Gastroesophageal sphincter (tissue), 4 donors: ENCODE measurements at places on chromosomes 3 and 15.
A peak's percentile ranks its signal among the peaks of the same experiment; 100 is the strongest.

GRCh38 chr3:12659316-12660015 is 4.5 kb downstream of the RAF1 start:
- no peak for ATAC-seq

- no peak for ATAC-seq
These were observed 32.2 kb downstream of the PPP4R2 start for GRCh38 chr3:73028803-73029202.

- peak; percentile 75 for ATAC-seq
These were observed 10.5 kb upstream of the EIF4A2 start for GRCh38 chr3:186772701-186773417.

DNA sequence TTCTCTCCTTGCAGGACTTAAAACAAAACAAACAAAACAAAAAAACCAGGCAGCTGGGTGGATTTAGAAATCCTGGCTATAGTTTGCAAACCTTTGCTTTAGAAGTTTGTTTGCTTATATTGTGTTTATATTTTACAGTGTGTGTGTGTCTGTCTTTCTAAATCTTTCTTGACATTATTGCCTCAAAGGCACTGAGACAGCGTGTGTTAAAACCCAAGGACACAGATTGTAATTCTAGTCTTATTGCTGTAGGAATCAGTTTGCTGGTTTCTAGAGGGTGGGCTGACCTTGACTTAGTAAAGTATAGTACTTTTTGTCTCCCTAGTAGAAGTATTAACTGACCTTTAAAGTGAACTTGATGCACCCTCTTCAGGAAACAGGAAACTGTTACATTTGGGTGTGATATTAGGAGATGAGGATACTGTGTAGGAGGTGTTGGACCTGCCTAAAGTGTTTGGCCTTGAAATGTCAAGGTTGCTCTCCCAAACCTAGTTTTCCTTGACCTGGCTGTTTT is 71.0 kb downstream of the TCF12 start:
- ATAC-seq: no peak

DNA sequence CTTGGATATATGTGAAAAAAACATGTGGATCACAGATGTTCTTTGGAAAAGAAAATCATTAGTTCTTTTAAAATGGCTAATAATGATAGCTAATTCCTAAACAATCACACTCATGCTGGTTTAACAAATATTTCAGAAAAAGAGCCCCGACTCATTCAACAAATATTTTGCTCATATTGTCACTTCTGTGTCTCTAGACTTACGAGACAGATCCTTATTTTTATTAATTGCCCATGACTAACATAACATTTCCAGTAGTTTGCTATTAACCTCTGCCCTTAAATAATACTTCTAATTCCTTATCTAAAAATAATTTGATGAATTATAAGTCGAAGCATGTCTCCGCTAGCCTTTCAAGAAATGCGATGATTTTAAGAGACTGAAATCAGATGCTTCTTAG is 70.4 kb downstream of the SATB1 start:
- ATAC-seq: no peak

DNA sequence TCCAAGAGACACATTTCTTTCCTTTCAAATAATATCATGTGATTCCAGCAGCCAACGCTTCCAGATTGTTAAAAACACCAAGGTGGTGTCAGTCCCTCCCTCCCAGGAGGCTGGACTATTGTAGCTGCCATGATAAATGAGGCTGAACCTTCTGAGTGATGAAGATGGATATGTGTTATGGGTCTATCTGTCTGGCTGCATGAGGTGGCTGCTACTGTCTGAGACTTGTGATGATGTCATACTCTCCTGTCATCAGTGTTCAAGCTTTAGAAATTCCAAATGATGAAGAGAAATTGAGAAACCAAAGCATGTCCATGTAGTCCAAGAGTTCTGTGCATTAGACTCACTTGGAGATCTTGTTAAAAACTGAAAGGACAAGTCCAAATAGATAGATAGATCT is 683.0 kb downstream of the NTRK3 start:
- no peak for ATAC-seq

GRCh38 chr3:126711121-126711760 is 7.2 kb downstream of the CHCHD6 start:
- no peak for ATAC-seq

GRCh38 chr3:84825817-84826216 is 133.0 kb upstream of the CADM2 start:
- ATAC-seq: no peak

DNA sequence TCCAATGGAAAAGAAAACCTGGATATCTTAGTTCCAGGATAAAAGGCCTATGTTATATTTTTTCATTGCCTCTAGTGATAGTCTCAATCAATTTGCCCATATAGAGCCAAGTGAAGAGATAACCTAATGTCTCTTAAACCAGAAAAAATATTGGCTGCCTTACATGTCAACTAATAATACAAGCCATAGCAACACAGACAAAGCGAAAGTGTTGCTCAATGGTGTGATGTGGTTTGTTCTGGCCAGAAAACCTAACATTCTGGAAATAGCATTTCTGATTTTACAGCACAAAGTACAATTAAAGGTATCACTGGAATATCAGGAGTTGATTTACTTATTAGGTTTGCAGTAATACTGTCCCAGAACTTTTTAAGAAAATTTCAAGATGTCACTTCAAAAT is 101.5 kb downstream of the ATP8B4 start:
- peak; percentile 66 for ATAC-seq

DNA sequence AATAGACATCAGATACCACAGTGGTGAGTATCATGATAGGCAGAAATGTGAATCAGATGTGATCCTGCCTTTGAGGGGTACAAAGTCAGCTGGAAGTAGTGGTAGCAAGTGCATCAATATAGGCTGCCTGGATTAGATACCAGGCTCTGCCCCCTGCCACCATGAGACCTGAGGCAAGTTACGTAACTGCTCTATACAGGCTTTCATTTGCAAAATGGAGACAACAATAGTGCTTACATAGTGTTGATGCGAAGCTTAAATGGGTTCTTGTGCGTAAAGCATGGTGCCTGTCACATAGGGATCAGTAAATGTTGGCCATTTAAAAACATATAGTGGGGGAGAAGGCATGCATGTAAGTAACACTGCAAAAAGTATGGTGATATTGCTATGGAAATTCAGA is 158.0 kb downstream of the RYR3 start:
- no peak for ATAC-seq

DNA sequence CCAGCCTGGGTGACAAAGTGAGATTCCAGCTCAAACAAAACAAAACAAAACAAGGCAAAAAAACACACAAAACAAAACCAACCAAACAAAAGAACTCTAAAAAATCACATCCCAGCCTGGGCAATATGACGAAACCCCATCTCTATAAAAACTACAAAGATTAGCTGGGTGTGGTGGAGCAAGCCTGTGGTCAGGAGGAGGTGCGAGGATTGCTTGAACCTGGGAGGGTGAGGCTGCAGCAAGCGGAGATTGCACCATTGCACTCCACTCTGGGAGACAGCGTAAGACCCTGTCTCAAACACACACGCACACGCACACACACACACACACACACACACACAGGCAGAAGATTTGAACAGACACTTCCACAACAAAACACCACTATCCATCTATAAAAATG is 99.6 kb downstream of the SHQ1 start:
- no peak for ATAC-seq

GRCh38 chr3:120281261-120281660 is 3.8 kb downstream of the GPR156 start:
- no peak for ATAC-seq

DNA sequence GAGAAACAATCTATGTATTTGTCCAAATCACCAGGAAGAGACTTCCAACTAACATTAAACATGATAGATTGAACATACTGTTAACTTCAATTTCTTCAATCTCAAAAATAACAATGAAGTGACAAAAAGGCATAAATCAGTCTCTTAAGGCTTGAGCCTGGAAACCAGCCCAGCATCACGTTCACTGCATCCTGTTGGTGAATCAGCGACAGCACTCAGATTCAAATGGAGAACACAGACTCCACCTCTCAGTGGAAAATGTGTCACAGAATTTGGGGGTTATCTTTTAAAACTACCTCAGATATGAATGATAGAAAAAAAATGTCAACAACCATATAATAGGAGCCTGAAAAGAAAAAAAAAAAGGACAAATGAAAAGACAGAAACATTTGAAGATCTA is 212.0 kb downstream of the MINAR1 start:
- no peak for ATAC-seq

GRCh38 chr3:64674591-64675076 is 13.2 kb downstream of the ADAMTS9 start:
- ATAC-seq: no peak

DNA sequence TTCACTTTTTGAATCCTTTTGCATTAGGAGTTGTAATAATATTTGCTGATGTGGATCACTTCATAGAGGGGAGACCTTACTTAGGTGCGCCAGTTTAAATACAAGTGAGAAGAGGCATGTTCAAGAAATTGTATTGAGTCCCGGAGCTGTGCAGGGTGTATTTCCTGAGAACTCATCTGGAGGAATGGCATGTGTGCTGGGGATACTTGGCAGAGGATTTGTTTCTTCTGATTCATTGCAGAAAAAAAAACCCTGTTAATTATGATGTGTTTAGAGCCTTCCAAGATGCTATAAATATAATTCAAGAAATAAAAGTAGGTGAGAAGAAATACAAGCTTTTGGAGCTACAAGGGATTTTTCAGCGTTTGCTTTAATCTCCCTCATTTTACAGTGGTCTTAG is 97.6 kb downstream of the TPRG1 start:
- no peak for ATAC-seq

DNA sequence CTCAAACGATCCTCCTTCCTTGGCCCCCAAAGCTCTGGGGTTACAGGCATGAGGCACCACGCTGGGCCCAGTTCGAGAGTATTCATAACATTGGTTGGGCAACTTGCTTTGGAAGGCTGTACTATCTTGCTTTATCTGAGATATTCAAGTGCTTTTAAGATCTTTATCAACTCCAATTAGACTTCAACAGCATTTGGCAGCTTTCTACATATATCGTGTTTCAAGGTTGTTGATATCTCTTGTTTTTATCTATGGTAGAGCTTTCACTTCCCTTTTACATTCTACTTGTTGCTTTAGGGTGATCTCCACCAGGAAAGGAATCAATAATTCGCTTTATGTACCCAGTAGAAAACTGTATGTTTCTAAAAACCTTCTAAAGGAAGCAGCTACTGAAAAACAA is 395.3 kb downstream of the IL5RA start:
- no peak for ATAC-seq

DNA sequence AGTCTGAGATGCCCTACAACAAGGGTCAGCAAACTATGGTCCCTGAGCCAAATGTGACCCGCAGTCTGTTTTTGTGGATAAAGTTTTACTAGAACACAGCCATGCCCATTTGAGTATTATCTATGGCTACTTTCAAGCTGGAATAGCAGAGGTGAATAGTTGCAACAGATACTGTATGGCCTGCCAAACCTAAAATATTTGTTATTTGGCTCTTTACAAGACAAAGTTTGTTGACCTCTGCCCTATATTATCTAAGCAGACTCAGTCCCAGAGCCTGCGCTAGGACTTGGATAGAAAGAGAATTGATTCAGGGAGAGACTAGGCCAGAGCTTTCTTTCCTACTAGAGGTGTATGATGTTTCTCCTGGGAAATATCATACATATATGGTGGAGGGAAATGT is 81.7 kb upstream of the NMNAT3 start:
- ATAC-seq: no peak

GRCh38 chr15:40468898-40469331 is 1.9 kb upstream of the CHST14 start:
- no peak for ATAC-seq

DNA sequence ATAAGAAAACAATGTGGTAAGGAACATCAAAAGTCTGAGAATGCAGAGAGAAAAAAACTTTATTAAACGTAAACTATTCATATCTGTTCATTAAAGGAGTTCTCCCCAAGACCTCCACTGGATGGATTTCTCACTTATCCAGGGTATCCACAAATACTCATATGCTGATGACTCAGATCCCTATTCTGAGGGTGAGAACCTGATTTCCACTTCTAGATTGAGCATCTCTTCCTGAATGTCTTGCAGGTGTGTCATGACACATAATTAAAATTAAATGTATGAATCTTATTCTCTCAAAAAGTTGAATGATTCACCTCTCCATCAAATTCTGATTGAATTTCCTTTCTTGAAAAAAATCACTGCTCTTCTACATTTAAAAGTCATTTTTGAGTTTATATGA is 199.9 kb downstream of the MFSD1 start:
- ATAC-seq: no peak

GRCh38 chr15:85463276-85463892 is 83.0 kb downstream of the AKAP13 start:
- ATAC-seq: no peak

GRCh38 chr15:91572110-91572509 is 281.4 kb upstream of the SLCO3A1 start:
- ATAC-seq: no peak

DNA sequence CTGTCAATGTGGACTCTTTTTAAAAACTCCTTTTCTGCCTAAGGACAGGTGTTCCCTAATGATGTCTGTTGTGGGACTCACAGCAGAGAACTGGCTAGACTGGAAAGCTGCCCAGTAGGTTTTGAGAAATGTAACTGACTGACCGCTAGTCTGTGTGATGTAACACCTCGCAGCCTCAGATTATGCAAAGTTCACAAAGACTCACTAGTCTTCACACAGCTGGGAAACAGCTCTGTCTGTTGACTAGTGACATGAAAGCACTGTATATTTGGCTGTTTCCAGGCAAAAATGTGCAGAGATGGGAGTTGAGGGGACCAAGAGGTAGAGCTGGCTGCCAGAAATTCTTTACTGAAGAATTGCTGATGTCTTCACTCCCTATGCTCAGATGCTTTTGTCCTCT is 10.3 kb downstream of the PDZRN3 start:
- peak; percentile 89 for ATAC-seq

GRCh38 chr3:39808467-39809180 is 785 bp upstream of the MYRIP start:
- ATAC-seq: peak; percentile 26

DNA sequence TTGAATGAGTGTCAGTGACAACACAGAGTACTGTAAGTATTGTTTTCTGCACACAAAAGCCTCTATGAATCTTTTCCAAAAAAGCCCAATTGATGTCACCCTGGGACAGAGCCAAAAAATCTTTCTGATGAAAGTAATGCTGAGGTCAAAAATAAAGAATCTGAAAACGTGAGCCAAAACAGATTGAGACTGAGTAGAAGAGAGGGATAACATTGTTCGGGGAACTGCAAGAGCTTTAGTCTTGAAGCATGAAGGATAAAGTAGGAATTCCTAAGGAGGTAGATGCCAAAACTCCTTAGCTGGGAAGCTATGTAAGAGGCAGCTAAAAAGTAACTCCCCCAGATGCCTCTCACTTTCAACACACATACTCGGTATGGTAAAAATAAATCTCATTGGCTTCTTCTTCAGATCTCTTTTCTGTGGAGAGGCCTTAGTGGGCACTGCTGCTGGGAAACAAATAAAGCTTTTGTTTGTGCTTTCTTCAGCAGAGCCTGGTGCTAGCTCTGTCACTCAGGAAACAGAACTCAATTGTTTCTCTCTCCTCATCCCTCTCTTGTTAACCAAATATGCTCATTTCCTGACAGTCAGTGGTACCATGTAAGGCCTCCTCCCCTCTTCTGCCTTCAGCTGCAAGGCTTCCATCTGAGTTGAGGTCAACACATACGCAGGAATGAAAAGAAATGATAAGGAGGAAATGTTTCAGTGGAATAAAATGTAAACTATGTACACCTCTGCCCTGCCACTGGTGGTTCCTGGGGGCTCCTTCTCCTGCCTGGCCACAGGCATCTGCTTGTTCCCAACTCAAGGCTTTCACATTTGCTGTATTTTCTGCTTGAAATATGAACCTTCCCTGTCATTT is 58.1 kb downstream of the CD200 start:
- peak; percentile 81 for ATAC-seq
